Heart right ventricle (tissue), 16 donors: ENCODE measurements at places on chromosomes 3 and 15.

GRCh38 chr15:92115834-92116233 is 262.3 kb downstream of the SLCO3A1 start:
- H3K4me3 ChIP-seq: no peak overlapping the region
- no peak for DNase-seq
- H3K36me3 ChIP-seq: no peaks in the 10 kb centered on the region
- H3K27ac ChIP-seq: no peak overlapping the region

DNA sequence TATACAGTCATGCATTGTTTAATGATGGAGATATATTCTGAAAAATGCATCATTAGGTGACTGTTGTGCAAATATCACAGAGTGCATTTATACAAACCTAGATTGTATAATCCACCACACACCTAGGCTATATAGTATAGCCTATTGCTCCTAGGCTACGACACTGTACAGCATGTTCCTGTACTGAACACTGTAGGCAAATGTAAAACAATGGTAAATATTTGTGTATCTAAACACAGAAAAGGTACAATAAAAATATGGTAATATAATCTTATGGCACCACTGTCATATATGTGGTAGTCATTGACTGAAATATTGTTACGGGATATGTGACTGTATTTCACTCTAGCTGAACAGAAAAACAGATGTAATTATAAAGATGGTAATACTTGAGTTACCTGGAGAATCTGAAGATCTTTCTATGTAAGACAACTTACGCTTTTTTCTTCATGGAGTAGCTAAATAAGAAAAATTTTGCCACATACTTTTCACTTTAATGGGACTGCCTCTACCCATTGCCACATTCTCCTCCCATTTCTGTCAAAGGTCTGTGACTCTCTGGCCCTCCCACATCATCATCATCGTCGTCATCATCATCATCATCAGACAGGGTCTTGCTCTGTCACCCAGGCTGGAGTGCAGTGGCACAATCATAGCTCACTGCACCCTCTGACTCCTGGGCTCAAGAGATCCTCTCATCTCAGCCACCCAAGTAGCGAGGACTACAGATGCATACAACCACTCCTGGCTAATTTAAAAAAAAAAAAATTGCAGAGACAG is 7.2 kb downstream of the PCOLCE2 start:
- H3K4me1 ChIP-seq: peaks cover 8% of the 10 kb centered on the region
- no peak overlapping the region for H3K27ac ChIP-seq
- H3K36me3 ChIP-seq: no peaks in the 10 kb centered on the region
- no peaks in the 10 kb centered on the region for H3K27me3 ChIP-seq
- DNase-seq: no peak

DNA sequence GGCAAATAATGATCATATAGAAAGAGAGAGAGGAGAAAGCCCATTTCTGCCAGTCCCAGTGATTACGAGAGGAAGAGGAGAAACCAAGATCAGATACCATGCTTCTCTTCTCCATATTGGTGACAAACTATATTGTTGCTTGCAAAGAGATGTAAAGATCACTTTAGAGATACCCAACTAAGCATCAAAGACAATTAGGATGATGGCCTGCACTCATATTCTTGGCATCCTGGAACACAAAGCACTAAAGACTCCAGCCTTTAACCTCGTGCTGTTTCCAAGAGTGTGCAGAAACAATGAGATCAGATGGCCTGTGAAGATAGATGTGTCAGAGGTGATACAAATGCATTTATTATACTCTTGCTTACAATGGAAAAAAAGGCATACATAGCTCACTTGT is 170.7 kb upstream of the TP63 start:
- no peaks in the 10 kb centered on the region for H3K36me3 ChIP-seq
- H3K27ac ChIP-seq: no peak overlapping the region
- H3K27me3 ChIP-seq: no peaks in the 10 kb centered on the region
- H3K4me1 ChIP-seq: peaks cover 5% of the 10 kb centered on the region

DNA sequence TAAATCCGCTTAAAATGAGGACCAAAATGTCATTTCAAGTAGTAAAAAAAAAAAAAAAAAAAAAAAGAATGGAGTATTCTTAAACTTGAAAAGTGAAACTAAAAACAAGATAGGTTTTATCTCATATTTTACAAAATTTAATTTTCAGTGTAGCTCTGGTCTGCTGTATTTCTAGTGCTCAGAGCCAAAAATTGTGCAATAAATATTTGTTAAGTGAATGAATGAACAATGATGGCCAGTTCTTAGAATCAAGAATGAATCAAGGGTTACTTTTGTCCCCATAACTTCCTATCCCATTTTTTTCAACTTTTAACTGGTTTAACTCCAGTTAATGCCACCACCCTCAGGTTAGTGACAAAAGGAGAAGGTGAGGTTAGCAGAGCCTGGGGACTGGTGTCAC is 214.4 kb downstream of the ABHD5 start:
- no peak for DNase-seq
- no peak overlapping the region for H3K4me3 ChIP-seq
- H3K27me3 ChIP-seq: no peaks in the 10 kb centered on the region

GRCh38 chr3:192422321-192422996 is 304.9 kb downstream of the FGF12 start:
- no peak overlapping the region for H3K27ac ChIP-seq
- no peaks in the 10 kb centered on the region for H3K36me3 ChIP-seq
- no peak overlapping the region for H3K4me3 ChIP-seq
- no peaks in the 10 kb centered on the region for H3K27me3 ChIP-seq
- no peaks in the 10 kb centered on the region for H3K4me1 ChIP-seq

GRCh38 chr3:58585005-58585786 is 8.0 kb upstream of the FAM107A start:
- peak; percentile 86 for DNase-seq
- peak overlapping the region; percentile 91 for H3K27ac ChIP-seq
- no peaks in the 10 kb centered on the region for H3K36me3 ChIP-seq
- H3K27me3 ChIP-seq: peaks cover 10% of the 10 kb centered on the region
- H3K4me3 ChIP-seq: peak overlapping the region; percentile 42

DNA sequence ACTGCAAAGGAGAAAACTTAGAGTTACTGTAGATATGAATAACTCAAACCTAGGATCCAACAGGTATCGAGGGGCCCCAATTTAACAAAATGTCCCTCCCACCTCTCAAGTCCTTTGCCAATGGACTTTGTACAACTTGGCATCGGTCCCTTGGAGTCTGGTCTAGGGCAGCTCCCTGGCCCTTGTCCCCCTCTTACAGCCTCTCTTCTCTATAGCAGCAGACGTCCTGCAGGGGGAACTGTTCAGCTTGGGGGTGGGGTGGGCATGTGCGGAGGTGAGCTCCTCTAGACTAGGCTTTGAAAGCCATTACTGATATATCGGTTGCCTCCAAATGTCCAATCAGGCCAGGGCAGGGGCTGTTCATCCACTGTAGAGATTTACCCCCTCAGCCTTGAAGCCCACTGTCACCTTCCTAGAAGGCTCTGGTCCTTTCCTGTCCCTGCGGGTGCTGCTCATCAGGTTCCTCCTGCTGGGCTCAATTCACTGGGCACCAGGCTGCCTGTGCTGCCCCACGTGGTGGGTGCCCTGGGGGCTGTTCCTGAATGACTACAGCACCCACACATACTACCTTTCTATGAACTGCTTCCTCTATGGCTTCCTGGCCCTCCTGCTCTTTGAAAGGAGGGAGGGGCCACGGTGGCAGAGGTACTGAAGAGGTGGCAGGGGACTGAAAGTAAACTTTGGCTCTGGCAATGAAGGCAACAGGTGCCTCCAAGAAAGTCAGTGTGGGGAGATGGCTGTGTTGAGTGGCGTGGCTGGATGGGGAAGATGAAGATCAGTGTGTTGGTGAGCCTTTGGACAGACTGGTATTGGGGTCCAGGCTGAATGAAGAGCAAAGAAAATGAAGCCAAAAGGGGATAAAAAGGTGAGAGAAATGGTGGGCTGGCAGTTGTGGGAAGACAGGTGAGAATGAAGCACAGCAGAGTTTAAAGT is 78.8 kb upstream of the MEX3B start:
- no peak overlapping the region for H3K4me3 ChIP-seq
- no peak for DNase-seq
- no peaks in the 10 kb centered on the region for H3K27me3 ChIP-seq
- H3K27ac ChIP-seq: no peak overlapping the region

- no peaks in the 10 kb centered on the region for H3K27me3 ChIP-seq
- no peaks in the 10 kb centered on the region for H3K36me3 ChIP-seq
- peaks cover 13% of the 10 kb centered on the region for H3K4me1 ChIP-seq
- no peak for DNase-seq
These were observed 165.6 kb upstream of the SMAD3 start for GRCh38 chr15:66899555-66900350.

DNA sequence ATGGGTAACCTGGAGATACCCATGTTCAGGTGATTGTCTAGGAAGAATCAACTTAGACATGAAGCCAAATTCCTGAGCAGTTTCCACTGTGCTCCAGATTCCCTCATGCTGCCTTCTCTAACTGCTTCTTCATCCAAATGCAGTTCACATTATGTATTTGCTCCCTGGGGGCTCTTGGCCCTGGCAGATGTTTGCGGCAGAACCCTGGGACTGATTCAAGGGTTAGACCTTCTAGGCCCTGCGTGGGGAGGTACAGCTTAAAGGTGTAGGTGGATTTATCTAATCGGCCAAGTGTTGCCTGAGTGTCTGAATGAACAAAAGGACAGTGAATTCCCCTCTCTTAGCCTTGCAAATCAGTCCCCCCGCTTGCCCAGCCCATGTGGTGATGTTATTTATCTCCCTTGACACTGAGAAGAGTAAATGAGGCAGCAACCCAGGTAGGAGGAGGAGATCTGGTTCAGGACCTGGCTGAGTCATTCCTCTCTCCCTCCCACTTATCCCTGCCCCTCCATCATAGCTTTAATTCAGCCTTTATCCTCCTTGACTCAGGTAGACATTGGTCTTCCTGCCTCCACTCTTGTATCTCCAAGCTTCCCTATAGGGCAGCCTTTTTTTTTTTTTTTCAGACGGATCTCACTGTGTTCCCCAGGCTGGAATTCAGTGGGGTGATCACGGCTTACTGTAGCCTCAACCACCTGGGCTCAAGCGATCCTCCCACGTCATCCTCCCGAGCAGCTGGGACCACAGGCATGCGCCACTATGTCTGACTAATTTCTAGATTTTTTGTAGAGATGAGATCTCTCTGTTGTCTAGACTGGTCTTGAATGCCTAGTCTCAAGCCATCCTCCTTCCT is 54.8 kb downstream of the MAGEF1 start:
- peaks cover 38% of the 10 kb centered on the region for H3K4me1 ChIP-seq
- no peaks in the 10 kb centered on the region for H3K36me3 ChIP-seq
- no peak for DNase-seq
- no peak overlapping the region for H3K4me3 ChIP-seq
- no peaks in the 10 kb centered on the region for H3K27me3 ChIP-seq

GRCh38 chr3:160826408-160826807 is 70.4 kb downstream of the PPM1L start:
- H3K27me3 ChIP-seq: no peaks in the 10 kb centered on the region
- H3K36me3 ChIP-seq: no peaks in the 10 kb centered on the region
- peaks cover 53% of the 10 kb centered on the region for H3K4me1 ChIP-seq
- DNase-seq: no peak
- no peak overlapping the region for H3K4me3 ChIP-seq

- no peaks in the 10 kb centered on the region for H3K27me3 ChIP-seq
- H3K4me1 ChIP-seq: no peaks in the 10 kb centered on the region
- no peaks in the 10 kb centered on the region for H3K36me3 ChIP-seq
- no peak for DNase-seq
These were observed 131.5 kb downstream of the TGFBR2 start for GRCh38 chr3:30737743-30738499.

DNA sequence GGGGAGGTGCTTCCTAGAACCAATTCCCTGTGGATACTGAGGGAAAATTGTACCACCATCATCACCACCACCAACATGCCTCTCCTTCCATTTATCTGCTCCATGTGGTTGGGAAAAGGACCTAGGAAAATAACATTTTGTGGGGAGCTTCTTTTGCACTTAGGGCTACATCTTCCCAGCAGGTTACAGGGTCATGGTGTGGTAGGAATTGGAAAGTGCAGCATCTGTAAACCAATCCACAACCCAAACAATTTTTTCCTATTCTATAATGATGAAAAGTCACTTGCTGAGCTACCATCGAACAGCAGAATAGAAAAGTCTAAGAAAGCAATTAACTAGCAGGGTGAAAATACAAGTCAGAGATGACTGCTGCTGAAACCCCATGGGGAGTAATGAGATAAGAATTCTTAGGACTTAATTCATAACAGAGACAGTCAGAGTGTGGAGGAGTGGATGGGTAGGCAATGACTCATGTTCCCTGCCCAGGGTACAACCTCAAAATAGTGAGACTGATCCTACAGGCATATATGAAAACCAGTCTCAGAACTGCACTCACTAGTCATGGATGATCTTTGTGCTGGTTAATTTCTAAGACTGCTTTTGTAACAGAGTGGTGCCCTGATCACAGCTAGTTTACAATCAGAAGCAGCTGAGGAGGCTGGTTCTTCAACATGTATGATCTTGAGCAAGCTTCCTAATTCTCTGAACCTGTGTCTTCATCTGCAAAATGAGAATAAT is 38.1 kb upstream of the LEKR1 start:
- DNase-seq: no peak
- no peaks in the 10 kb centered on the region for H3K27me3 ChIP-seq
- no peak overlapping the region for H3K4me3 ChIP-seq

DNA sequence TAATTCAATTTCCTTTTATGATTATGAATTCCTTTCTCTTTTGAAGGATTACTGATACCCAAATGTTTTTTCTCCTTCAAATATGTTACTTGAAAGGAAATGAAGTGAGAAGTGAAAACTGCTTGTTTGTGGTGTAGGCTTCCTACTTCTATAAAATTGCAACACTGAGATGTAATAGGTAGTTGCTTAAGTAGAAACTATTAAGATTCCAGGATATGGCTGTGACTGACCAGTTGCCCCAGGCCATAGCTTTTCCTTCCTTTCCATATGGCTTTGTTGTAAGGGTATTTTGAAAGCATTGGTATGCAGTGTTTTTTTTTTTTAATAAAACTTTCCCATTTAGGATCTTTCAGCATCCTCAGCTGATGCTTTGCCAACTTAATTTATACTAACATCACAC is 28.5 kb downstream of the DNAJC13 start:
- no peak for DNase-seq
- H3K27me3 ChIP-seq: no peaks in the 10 kb centered on the region
- peaks cover 8% of the 10 kb centered on the region for H3K4me1 ChIP-seq
- no peak overlapping the region for H3K4me3 ChIP-seq
- peaks cover 2% of the 10 kb centered on the region for H3K36me3 ChIP-seq

- DNase-seq: no peak
- no peaks in the 10 kb centered on the region for H3K36me3 ChIP-seq
- no peaks in the 10 kb centered on the region for H3K27me3 ChIP-seq
These were observed 525.0 kb downstream of the GABRG3 start for GRCh38 chr15:27495963-27496459.

- H3K4me1 ChIP-seq: no peaks in the 10 kb centered on the region
- no peak overlapping the region for H3K27ac ChIP-seq
- H3K4me3 ChIP-seq: no peak overlapping the region
These were observed 30.3 kb upstream of the CTNNB1 start for GRCh38 chr3:41169023-41169422.

DNA sequence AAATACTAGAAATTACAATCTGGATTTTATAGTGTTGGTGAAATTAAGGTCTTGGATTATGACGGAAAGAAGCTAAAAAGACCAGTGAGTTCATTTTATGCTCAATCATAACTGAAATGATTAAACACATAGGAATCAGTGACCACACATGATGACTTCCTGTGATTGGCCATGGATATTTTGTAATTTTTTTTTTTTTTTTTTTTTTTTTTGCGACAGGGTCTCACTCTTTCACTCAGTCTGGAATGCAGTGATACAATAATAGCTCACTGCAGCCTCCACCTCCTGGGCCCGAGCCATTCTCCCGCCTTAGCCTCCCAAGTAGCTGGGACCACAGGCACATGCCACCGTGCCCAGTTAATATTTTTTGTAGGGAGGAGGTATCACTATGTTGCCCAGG is 47.4 kb downstream of the PAQR5 start:
- H3K4me1 ChIP-seq: peaks cover 9% of the 10 kb centered on the region
- no peak for DNase-seq
- no peaks in the 10 kb centered on the region for H3K36me3 ChIP-seq
- H3K27ac ChIP-seq: no peak overlapping the region
- H3K27me3 ChIP-seq: no peaks in the 10 kb centered on the region
- H3K4me3 ChIP-seq: no peak overlapping the region
